ENCODE measurements at places on chromosomes 2 and 18.

- DNase-seq, result no peak
These were observed 142.0 kb downstream of the ZEB2 start for GRCh38 chr2:144377914-144378313.

- no peak for DNase-seq
These were observed 46.5 kb downstream of the KCNIP3 start for GRCh38 chr2:95343429-95344214.

DNA sequence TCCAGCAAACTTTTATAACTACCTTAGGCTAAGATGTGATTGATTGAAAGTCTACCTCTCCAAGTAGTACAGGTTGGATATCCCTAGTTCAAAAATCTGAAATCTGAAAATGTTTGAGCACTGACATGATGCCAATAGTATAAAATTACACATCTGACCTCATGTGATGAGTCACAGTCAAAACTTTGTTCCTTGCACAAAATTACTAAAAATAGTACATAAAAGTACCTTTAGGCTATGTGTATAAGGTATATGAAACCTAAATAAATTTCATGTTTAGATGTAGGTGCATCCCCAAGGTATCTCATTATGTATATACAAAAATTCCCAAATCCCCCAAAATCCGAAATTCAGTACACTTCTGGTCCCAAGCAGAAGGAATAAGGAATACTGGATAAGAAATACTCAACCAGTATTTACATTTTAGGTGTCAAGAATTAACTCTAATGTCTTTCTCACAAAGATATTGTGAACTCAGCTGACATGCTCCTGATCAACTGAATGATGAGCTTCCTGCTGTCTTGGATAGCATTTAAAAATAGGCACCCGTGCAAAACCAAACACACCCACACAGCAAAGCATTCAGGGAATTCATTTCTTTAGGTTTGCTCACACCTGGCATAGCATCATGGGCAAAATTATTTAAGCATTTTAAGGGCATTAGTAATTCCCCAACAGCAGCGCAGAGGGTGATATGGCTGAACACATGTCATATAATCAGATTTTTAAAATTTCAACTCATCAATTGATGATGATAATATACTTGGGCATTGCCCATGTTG is 497.4 kb upstream of the MEIS1 start:
- DNase-seq, result no peak

DNA sequence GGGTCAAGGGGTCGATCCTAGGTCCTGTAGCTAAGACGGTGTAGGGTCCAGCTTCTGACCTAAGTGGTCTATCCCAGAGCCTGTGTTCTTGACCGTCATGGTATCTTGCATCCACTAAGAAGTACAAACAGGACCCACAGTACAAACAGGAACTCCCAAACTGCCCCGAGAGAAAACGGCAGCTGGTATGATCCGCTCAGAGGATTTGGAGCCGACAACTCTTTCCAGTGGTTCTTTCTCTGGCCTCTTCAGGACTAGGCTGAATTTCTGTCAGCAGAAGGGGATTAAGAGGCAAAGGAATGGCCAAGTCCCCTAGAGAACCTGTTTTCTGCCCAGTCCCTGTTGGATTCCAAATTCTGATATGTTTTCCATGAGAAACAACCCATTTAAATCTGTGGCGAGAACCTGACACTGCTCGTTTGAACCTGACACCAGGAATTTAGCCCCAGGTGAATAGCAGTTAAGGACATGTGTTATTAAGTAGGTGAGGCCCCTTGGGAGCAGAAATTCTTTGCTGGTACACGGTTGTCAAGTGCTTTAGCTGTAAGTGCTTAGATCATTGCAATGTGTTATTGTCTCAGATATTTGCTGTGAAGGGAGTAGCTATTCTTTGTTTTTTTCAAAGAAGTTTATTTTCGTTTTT is 50.5 kb upstream of the TXNDC2 start:
- DNase-seq, result peak; percentile 17

DNA sequence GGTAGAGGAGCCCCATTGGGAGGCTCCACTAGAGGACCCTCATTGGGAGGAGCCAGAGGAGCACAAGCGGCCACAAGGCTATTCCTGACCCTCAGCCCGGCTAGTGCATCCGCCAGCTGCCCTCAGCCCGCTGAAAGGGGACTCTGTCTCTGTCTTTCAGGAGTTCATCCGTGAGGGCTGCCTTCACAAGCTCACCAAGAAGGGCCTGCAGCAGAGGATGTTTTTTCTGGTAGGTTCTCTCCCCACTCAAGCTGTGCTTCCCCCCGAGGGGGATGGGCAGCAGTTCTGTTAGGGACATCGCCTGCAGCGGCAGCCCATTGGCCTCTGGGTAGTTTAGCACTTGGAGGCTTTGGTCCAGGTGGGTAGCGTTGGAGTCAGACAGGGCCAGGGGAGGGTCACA is 25.1 kb downstream of the STK25 start:
- DNase-seq, result no peak

GRCh38 chr2:180219491-180219890 is 212.4 kb upstream of the CWC22 start:
- no peak for DNase-seq

Data from NCI-H2029 treated with DMSO at 0.1 percent for 48 hours (cell line).